ENCODE measurements at places on chromosomes 5 and 9.
A peak's percentile ranks its signal among the peaks of the same experiment; 100 is the strongest.

GRCh38 chr9:131524665-131525315, 6.3 kb downstream of the UCK1 start:
- DNase-seq = no peak

DNA sequence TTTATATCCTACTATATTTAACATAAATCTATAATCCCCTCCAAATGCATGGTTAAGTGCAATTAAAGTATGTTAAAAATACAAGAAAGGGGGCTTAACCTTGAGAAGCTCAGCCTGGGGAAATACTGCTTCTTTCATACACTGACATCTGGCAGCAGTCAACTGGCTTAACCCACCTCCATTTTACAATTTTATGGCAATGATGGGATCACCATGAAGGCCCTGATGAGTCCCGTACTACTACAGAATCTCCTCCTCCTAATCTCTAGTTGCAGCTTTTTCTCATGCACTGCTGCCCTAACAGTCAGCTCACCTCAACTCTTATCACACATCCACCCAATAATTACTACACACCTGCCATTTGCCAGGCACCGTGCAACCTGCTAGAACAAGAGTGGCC, 40.9 kb downstream of the ZNF608 start:
- peak; percentile 38 for DNase-seq

DNA sequence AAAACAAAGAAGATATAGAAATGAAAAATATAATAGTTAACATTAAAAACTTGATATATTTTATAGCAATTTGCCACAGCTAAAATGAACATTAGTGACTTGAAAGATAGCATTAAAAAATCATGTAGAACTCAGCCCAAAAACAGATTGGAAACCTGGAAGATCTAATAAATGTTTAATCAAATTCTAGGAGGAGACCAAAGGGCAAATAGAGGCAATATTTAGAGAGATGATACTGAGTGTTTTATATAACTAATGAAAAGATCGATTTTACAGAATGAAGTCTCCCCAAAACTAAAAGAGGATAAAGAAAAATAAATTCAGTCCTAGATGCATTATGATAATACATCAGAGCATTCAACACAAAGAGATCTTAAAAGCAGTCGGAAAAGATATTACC, 127.0 kb downstream of the CWC27 start:
- no peak for DNase-seq

- no peak for DNase-seq
These were observed 367.5 kb downstream of the DEPDC1B start for GRCh38 chr5:60332244-60333004.

GRCh38 chr5:179275941-179276837, 69.1 kb downstream of the ADAMTS2 start:
- DNase-seq = no peak

GRCh38 chr5:52897238-52897614, 91.9 kb upstream of the ITGA2 start:
- DNase-seq = no peak

DNA sequence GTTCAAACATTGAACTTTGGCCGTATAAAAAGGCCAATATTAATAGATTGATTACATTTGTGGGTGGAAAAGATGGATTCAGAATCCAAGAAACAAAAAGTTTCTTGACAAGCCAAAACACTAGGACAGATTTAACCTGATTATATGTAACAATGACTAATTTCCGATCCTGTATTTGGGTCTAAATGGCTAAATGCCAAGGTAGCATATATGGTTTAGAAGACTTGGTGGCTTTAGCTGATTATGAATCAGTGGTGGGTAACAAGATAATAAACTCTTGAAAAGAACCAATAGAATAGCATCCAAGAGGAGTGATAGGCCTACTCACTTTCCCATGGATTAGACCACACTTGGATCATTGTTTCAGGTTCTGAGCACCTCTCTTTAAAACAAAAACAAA, 21.8 kb upstream of the ANP32B start:
- DNase-seq = no peak

DNA sequence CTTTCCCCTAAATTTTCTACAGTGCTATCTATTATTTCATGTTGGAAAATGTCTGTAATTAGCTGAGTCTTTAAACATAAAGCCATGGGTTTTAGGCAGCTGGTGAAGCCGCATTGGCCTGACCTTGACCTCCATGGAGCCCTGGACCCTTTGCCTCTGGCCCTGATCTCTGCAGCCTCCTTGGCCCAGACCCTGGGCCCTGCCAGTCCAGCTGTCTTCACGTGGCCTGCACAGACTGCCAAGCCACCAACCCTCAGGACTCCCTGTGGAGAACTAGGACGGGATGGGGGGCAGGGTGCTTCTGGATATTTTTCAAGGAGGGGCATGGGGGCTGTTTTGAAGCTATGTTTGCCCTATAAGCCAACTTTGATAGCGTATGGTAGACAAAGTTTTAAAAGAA, 29.8 kb upstream of the PPARGC1B start:
- DNase-seq = no peak

- DNase-seq = no peak
These were observed 57.4 kb upstream of the ANKRD55 start for GRCh38 chr5:56290378-56291078.

DNA sequence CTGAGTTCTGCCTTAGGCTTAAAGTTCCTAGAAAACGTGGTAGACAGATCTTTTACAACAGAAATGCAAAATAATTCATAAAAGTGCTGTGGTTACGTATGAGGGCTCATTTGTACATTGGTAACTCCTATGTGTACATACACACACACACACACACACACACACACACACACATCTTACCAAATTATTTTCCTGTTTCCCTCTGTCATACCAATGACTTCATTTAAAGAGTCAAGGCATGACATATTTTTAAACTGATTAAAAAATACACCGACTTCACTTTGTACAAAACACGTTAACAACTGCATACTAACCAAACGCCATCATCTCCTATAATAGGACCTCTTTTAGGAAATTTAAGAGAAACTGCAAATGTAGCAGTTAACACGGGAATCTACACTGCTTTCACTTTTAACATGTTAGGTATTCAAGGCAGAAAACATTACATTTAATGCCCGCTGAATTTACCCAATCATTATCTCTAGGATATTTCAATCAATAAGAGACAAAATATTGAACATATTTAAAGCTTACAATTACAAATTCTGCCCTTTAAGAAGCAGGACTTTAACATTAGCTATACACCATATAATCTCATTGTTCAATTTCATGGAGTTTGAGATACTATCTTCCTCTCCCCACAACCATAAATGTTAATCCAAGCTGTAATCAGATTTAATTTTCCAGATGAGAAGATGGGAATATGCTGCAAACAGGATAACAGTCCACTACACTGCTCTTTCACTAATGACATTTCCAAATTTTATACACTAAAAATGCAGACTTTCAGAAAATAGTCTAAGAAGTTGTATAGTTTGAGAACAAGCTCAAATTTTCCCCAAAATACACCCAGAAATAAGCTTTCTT, 133.1 kb downstream of the DENND1A start:
- DNase-seq = no peak

DNA sequence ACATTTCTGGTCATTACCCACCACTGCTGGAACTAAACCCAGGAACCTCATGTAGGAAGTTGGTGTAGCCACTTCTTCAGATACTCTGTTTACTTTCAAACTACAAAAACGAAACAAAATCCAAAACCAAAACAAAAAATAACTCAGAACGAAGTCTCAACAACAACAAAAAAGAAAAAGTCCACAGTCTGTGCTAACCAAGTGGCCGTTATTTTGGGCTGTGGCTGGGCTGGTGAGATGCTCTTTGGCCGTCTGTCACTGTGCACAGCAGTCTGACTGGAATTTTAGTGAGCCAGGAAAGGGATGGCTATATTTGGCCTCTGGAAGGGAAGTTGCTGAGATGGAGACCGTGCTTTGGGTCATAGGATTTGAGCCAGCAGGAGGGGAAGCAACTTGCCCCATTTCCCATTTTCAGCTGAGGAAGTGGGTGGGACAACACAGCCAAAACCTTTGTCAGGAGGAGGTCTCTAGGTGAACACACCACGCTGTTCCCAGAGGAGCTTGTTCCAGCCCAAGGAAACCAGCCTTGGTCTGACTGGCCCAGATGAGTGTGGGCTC, 334.1 kb downstream of the ZSWIM6 start:
- DNase-seq = no peak

GRCh38 chr9:83477120-83477519, 61.1 kb downstream of the FRMD3 start:
- DNase-seq = no peak

DNA sequence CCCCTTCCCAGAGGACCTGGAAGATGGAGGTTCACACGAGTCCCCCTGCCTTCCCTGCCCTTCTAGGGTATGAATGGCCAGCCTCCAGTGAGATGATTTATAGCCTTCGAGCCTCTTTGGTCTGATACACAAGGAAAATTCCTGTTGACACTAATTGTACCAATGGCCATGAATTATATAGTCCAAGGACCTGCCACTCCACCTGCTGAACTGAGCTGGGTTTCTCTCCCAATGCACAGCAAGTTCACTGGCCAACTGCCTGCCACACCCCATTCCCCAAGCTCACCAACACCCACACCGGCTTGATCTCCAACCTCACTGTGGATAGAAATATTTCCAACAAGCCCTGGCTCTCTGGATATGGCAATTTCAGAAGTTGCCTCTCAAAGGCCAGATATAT, 9.3 kb upstream of the ADRA1B start:
- no peak for DNase-seq

DNA sequence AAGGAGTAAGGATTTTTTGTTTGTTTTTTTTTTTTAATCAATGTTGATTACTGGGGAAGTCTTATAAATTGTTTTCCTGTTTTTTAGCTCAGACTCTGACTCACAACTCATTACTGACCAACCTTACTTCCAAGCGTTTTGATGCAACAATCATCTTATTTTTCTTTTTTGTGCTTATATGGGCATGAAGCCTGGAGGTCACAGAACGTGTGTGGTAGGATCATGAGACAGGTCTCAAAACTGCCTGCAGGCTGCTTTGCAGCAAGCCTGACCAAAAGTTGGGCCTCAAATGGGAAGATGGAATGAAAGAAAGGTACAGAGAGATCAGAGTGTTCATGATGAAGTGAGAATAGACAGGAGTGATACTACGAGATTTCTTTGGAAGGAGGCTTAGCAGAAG, 38.5 kb downstream of the SNCAIP start:
- no peak for DNase-seq

DNA sequence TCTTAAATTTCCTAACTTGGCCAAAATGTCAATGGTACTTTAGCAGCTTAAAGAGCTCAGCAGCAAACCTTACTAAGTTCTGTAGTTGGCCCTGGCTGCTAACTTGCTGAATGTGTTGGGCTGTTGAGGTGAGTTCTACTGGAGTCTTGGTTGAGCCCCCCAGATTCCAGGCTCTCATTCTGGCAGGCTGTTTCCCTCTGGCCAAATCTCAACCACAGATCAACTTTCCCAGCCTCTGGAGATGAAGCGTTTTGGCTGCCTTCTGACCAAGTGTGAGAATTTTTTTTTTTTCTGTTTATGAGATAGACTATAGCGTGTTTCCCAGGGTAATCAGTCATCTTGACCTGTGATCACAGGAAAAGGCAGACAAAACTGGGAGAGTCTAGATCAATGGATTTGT, 343.7 kb downstream of the EBF1 start:
- no peak for DNase-seq

- DNase-seq = peak; percentile 67
These were observed 24.8 kb downstream of the CCNJL start for GRCh38 chr5:160287378-160288051.

GRCh38 chr5:1502046-1502736, 21.6 kb downstream of the LPCAT1 start:
- no peak for DNase-seq

- DNase-seq = no peak
These were observed 376.3 kb upstream of the CHD1 start for GRCh38 chr5:99305045-99305580.

GRCh38 chr9:134152022-134152448, 12.3 kb downstream of the RNU6ATAC start:
- DNase-seq = no peak

DNA sequence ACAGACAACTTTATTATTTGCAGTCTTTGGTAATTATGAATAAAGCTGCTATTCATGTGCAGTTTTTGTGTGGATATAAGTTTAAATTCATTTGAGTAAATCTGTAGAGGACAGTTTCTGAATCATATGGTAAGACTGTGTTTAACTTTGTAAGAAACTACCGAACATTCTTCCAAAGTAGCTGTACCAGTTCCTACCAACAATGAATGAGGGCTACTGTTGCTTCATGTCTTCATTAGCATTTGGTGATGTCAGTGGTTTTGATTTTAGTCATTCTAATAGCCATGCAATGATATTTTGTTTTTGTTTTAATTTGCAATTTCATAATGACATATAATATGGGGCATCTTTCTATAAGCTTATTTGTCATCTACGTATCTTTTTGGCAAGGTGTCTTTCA, 501.3 kb upstream of the RORB start:
- no peak for DNase-seq

DNA sequence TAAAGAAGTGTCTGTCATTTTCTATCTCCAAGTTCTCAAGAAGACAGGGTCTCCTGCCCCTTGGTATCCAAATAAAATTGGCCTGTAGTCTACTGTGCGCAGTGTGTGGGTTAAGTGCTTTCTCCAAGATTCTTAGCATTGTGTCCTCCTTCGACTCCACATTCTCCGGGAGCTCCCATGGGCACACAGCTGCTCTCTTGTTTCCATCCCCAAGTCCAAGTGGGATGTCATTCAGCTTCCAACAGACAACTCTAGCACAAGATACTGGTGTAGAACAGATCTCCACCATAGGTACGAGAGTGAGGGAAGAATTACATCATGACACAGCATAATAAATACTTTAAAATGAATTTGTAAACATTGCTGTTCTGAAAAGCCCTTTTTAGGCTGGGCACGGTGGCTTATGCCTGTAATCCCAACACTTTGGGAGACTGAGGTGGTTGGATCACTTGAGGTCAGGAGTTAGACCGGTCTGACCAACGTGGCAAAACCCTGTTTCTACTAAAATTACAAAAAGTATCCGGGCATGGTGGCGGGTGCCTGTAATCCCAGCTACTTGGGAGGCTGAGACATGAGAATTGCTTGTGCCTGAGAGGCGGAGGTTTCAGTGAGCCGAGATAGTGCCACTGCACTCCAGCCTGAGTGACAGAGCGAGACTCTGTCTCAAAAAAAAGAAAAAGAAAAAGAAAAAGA, 196.2 kb downstream of the C9orf152 start:
- no peak for DNase-seq

DNA sequence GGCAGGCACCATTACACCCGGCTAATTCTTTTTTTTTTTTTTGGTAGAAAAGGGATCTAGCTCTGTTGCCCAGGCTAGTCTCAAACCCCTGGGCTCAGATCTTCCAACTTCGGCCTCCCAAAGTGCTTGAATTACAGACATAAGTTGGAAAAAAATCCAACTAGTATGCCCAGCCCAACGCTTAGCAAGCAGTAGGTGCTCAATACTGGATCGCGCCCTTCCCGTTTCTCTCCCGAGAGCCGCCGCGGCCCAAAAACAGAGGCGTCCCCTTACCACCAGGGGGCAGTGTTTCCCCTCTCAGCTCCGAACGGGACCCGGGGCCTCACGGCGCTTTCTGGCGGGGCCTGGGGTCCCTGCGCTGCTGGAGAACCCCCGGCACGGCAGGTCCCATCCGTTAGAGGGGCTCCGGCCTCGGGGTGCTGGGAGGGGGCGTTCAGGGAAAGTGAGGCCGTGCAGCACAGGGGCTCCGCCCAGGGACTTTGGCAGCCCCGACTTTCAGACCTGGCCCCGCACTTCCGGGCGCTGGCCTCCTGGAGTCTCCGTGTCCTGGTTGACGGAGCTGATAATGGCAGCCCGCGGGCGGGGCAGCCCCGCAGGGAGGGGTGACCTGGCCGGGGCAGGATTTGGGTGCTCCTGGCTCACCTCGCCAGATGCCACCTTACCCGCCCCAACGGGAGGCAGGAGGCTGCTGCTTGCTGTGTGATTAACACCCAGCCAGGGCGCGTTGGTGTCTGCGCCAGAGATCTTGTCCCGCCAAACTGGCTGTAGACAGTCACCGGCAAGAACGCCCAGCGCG, 15.2 kb downstream of the PTGES start:
- peak; percentile 46 for DNase-seq

- no peak for DNase-seq
These were observed 315.3 kb upstream of the RPS23 start for GRCh38 chr5:82593481-82593880.
